ENCODE measurements at places on chromosomes 6 and 20.
A peak's percentile ranks its signal among the peaks of the same experiment; 100 is the strongest.

DNA sequence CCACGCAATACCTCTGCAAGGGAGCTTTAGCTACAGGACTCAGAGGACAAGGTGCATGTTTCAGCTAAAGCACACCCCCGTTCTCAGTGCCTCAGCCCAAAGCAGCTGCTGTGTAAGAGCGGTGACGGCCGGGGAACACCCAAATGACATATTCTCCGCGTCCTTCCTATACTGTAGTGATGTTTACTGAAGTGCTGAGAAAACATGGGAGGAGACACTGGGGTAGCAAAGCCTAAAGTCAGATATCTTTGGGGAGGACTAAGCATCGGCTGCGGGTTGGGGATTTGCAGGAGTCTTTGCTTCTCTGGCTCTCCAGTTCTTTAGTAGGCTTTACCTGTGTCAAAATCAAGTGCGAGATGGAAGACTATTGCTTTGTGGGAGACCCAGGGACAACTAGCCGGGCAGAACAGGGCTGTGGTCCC lies 1.7 kb downstream of the SLC22A23 start:
- peak; percentile 51 for DNase-seq

GRCh38 chr6:16964553-16965499 lies 137.0 kb upstream of the STMND1 start:
- peak; percentile 65 for DNase-seq

DNA sequence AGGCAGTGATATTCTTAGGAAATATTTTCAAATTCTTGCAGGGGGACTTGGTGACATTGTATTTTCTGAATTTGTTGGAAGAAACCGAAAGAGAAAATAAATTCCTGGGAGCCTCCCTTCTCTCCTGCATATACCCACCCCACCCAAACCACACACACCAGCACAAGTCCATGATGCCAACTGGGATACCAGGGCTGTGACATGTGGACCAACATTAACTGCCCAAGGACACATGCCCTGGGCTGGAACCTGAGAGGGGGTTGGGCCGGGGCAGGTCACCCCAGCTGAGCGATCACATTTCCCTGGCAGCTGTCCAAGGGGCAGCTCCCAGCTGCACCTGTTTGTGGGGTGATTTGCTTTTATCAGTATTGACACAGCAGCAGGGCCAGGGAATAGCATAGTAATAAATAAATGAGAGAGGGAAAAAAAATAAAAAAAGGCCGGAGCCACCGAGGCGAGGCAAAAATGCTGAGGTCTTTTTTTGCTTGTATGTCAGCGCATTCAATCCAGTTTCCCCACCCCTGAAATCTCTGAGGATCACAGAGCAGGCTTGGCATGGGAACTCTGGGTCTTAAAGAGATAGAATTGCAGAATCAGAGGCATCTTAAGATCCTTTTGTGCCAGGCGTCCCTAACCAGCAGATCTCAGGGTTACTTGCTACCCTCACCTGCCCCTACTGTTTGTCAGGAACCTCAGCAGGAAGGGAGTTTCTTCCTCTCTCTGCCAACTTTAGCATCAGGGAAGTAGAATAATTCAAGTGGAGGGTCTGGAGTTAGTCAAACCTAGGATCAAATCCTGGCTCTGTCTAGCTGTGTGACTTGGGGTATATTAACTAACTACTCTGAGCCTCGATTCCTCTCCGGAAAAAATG lies 66.5 kb upstream of the PIM1 start:
- peak; percentile 24 for DNase-seq

- DNase-seq = no peak
Measured at GRCh38 chr6:159450815-159451465, 242.1 kb downstream of the SOD2 start.

DNA sequence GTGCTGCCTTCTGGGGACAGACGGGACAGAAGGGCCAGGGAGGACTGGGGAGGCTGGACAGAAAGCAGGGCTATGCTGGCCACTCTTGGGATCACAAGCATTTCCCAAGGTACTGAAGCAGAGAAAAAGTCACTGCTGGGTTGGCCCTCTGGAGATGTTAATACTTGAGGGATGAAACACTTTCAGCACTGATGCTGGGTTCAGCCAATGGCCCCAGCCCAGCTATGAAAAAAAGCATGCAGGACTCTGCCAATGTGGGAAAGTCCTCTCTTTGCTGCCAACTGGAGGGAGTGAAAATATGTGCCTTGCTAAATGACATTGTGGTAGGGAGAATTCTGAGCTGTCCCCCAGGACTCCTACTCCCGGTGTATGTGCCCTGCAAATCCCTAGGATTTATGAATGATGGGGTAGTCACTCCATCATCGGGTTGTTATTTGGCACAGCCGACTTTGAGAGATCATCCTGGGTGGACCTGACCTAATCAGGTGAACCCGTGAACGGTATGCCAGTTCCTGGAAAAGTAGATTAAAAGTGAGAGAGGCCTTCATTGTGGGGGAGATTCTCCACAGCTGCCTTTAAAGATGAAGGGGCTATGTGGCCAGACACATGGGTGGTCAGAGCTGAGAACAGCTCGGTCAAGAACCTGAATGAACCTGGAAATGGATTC lies 119.9 kb upstream of the TRAF3IP2 start:
- no peak for DNase-seq
